ENCODE measurements at places on chromosomes 2 and 18.

DNA sequence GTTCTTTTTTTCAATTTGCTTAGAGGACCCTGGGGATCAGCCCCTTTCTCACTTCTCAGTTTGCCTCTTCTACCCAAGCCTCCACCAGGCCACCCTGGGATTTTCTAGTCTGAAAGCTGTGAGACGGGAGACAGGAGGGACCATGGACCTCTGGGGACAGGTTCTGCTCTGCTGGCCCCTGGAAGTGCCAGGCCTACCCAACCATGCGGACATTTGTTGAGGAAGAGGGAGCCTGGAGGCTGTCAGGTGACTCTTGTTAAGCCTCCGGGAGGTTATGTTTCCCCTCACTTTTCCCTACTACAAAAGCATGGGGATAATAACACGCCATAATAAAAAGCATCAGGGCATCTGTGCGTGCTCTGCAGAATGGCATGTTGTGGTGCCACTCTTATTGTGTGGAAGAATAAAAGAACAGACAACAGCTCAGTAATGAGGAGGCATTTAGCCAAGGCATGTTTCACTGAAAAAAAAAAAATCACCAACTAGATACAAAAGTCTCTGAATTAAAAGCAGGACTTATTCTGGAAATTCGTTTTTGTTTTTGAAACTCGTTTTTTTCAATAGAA, 48.3 kb upstream of the PLA2R1 start:
- DNase-seq, result no peak

- no peak for DNase-seq
These were observed 22.5 kb downstream of the LPIN1 start for GRCh38 chr2:11768946-11769345.

GRCh38 chr2:27159271-27159670, 10.5 kb downstream of the TCF23 start:
- DNase-seq, result no peak

DNA sequence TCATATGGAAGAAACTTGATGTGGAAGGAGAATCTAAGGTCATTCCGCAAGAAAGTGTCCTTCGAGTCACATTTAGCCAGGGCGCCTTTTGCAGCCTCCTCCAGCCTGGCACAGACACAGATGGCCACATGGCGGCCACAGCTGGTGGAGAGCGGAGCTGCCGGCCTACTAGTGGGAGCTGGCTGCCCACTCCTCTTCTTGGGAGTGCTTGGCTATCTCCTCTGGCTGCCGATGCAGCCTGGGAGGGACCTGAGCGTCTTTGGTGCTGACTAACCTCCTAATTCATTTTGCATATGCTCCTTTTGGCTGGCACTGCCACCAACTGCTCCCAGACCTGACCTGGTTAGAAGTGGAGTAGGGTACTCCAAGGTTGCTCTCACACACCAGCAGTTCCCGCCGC, 199.3 kb upstream of the MYT1L start:
- no peak for DNase-seq

GRCh38 chr2:166419616-166419934, 43.8 kb upstream of the SCN9A start:
- DNase-seq, result no peak

DNA sequence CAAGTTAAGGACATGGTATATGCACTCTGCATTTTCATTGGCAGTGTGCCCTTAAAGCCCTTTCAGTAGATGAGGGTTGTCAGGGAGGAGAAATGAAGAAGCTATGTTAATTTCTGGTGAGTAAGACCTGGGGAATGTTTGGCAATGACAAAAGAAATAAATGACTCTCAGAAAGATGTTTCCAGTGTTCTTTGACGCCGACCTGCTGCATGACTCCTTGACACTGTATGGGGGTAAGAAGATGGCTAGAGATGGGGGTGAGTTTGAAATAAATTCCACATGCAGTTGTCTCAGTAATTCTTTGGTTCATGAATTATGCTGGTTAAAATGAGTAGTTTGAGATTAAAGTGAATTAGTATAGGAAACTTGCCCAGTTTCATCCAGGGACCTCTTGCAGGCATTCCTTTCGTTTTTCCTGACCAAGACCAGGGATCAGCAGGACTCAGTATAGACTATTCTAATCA, 5.9 kb downstream of the CCDC121 start:
- DNase-seq, result no peak

GRCh38 chr18:48851599-48851960, 99.2 kb downstream of the SMAD7 start:
- no peak for DNase-seq

GRCh38 chr18:69567813-69568488, 167.3 kb downstream of the DOK6 start:
- DNase-seq, result no peak

DNA sequence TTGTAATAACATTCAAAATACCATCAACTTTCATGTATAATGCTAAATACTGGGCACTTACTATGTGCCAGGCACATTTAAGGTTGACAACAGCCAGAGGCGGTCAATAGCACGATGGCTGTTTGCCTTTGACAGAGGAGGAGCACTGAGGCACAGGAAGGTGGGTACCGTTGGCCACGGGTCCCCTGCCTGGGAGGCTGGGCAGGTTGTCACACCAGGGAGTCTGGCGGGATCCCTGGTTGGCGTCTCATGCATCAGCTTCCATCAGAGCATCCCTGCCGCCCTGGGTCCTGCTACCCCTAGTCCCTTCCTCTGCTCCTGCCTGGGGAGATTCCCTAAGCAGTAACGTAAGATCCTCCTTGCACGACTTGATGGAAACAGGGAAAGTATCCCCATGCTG, 19.4 kb downstream of the ALLC start:
- DNase-seq, result no peak

GRCh38 chr2:241629762-241630435, 7.1 kb downstream of the THAP4 start:
- no peak for DNase-seq

DNA sequence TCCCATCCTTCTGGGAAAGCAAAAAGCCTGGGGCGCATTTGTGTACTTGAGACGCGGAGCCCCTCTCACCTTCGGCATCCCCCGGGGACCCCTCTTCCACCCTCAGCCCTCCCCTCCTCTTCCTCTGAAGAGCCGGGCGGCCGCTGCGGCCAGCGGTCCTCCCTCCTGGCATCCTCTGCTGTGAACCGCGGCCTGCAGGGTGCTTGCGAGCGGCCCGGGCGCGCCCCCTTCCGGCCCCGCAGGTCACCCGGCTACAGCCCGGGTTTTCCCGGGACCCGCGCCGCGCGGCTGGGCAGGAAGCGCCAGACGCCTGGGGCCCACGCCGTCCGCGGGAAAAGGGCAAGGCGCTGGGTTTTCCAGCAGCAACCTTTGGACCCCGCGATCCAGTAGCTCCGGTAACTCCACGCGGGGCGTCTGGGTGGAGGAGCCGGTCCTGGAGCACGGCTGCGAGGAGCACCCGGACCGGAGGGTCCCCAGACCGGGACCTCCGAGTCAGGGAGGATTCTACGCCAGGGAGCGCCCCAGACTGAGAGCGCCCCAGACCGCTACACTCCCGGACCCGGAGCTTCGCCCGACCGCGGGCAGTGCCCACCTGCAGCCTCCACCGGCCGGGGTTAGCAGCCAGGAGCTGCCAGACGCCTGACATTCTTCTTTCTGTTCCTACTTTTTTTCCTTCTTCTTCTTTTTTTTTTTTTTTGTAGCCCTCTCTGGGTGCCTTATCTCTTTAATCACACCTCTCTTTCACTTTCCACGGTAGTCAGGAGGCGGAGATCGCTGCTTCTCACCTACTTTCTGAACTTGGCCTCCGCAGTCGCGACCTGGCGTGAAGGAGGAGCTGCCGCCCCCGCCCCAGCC, at the start of gene IL18R1:
TSS of gene IL18R1 (plus strand) at position 271 of the 855 bp plus-strand sequence. CDS start 6,865 bp downstream, outside the sequence.
- peak; percentile 50 for DNase-seq

DNA sequence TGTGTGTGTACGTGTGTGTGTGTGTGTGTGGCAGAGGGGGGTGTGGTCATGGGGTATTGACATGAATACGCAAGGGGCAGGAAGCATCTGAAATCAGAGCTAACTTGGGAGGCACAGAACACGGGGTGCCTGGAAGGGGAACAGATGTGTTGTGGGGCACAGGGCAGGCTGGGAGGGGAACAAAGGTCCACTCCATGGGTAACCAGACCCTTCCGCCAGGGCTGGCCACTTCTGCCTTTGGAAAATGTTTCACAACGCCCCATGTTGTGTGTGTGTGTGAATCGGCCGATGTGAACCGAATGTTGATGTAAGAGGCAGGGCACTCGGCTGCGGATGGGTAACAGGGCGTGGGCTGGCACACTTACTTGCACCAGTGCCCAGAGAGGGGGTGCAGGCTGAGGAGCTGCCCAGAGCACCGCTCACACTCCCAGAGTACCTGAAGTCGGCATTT, at the start of gene SLC11A1:
TSS of gene SLC11A1 (plus strand) at position 358 of the 451 bp plus-strand sequence. CDS start 96 bp downstream, outside the sequence.
- DNase-seq, result no peak

- no peak for DNase-seq
These were observed 87.8 kb upstream of the RBMS1 start for GRCh38 chr2:160581448-160581847.

GRCh38 chr2:239035361-239035814, 187.5 kb downstream of the TWIST2 start:
- peak; percentile 31 for DNase-seq

GRCh38 chr2:30481323-30481800, 34.3 kb downstream of the LCLAT1 start:
- no peak for DNase-seq

DNA sequence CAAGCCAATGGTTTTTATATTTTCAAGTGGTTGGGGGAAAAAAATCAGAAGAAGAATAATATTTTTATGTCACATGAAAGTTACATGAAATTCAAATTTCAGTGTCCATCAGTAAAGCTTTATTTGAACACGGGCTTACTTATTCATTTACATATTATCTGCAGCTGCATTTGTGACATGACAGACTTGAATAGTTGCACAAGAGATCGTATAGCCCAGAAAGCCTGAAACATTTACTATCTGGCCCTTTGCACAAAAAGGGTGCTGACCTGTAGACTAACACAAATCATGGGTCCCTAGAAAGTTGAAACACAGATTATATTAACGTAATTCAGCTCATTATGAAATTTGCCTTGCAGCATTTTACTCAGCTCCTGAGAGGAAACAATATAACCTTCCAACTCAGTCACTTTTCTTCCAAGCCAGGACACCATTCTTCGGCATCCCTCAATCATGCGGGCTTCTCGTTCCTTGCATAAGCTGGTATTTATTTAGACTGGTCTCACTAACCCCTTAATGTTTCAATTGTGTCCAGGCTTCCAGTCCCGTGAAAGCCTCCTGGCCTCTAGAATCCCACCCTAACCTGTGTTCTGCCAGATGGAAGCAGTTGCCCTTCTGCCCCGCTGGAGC, 402.7 kb downstream of the SETBP1 start:
- no peak for DNase-seq

DNA sequence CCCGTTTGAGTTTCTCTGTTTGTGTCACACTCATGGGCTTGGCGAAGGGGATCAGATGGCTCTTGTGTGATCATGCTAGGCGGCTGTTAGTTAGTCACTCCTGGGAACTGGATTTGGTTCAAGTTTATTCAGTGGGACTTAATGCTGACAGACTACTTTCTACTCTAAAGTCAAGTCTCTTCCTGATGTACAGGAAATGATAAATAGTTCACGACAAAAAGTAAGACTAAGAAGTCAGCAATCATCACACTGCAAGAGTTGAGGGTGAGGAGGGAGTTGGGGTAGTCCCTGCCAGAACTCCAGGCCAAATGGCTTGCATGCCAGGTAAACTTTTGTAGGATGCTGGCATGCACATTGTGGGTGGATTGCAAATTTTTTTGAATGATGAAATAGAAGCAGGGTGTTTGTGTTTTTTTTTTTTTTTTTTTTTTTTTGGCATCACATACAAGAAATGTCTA, 25.1 kb upstream of the CCL20 start:
- DNase-seq, result no peak

DNA sequence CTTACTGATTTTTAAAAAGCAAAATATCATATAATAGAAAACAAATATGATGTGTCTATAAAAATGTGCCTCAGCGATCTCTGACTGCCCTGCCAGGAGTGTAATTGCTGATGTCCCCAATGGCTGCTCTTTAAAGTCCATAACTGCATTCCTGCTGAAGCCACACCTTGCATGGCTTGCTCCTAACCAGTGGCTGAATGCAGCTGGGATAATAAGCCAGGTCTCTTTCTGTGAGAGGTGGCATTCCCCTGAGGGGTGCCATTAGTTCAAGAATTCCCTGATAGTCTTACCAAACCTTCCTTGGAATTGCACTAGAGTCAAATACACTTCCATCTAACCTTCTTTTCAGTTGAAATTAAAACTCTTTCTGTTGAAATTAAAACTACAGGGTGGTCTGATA, 125.8 kb upstream of the ZNF804A start:
- no peak for DNase-seq

- DNase-seq, result no peak
These were observed 497 bp downstream of the DSC3 start for GRCh38 chr18:31042084-31042405.

GRCh38 chr2:201018636-201019035, 52.8 kb downstream of the HYCC2 start:
- DNase-seq, result no peak

DNA sequence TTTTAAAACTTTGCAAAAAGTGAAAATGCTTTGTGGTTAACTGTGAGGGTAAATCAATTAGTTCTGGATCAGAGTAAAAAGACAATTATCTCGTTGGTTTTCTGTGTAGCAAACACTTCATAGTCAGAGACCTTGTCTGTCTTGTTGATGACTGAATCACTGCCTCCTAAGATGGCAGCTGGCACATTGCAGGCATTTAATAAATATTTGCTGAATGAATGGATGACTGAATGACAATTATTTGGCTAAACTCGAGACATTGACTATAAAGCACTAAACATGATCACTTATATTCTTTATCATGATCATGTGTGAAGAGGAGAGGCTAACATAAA, 96.2 kb downstream of the MAIP1 start:
- DNase-seq, result no peak

GRCh38 chr2:178912416-178913048, 105.3 kb upstream of the TTN start:
- DNase-seq, result no peak

GRCh38 chr2:114642988-114643553, 200.6 kb downstream of the DPP10 start:
- DNase-seq, result no peak

DNA sequence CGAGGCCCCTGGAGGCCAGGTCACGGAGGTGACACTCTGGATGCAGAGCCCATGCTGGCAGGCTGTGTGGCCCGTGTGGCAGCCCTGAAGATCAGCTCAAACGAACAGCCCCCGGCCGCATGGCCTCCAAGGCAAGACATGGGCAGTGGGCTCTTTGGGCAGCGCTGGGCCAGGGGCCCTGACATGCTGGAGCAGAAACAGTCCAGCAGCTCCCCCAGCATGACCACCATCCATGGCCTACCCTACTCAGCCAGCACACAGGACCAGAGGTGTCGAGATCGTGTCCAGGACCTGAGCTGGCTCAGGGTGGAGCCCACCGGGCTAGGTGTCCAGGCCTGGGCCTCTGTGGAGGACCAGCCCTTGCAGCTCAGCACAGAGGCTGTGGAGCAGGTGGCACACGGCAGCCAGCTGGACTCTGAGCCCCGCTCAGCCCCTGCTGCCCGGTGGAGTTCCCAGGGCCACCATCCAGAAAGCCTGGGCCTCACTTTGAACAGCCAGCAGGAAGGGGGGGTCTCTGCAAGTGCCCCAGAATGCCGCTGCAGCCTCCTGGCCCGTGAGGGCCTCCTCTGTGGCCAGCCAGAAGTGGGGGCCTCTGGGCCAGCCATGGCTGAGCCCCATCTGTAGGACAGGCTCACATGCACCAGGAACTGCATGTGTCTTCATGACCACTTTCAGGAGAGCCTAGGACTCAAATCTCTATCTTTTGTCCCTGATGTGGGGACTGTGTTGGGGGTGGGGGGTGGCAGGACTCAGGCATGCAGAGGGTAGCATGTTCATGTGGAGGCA, 8.9 kb downstream of the AMER3 start:
- no peak for DNase-seq
